ENCODE measurements at places on chromosomes 5 and 9. TPM values are rescaled to one million over a fixed set of nuclear protein-coding genes. Genes with fewer than 3 reads are reported as not detected.
A peak's percentile ranks its signal among the peaks of the same experiment; 100 is the strongest.

- H3K36me3 ChIP-seq = no peaks in the 10 kb centered on the region
- no peaks in the 10 kb centered on the region for H3K27me3 ChIP-seq
- H3K4me3 ChIP-seq = no peak overlapping the region
- peaks cover 8% of the 10 kb centered on the region for H3K4me1 ChIP-seq
- no peak overlapping the region for H3K27ac ChIP-seq
Observed at GRCh38 chr5:72597456-72597948, 90.3 kb upstream of the ZNF366 start.

DNA sequence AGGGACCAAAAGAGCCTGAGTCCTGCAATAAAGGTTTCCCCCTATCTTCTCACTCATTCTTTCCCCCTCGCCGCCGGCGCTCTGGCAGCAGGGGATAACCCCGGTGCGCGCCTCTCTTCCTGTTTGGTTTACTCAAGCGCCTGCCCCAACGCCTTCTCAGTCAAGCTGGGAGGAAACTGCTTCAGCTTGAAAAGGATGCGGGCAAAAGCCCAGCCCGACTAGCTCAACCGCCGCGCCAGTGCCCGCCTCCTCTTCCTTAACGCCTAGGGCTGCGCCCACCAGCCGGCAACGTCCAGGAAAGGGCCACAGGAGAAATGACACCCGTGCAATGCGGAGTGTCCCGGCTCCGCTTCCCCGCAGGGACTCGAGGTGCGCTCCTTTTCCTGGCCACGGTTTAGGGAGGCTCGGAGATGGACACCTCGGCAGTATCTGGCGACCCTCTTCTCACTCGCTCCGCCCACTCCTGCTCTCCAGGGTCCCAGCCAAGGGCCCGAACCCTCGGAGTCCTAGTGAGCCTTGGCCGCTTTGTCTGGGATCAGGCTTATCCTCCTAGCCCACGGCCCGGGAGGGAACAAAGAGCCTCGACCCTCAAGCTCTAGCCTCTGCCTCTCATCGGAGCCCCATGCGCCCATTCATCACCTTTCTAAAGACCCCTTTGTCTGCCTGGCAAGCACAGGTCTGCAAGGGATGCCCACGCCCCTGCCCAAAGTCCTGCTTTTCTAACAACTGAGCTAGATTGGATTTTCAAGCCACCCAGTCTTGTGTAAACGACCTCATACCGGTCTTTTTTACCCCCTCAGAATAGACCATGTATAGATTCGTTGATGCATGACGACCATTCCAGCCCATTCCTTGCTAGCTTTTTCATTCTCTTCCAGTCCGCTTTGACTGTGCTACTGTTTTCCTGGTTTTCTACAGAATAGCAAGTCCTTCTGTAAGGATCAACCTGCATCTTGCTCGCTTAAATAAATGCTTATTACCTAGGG is 2.0 kb downstream of the ST8SIA4 start:
- peaks cover 38% of the 10 kb centered on the region for H3K4me1 ChIP-seq
- peaks cover 43% of the 10 kb centered on the region for H3K36me3 ChIP-seq
- peak overlapping the region; percentile 99 for H3K4me3 ChIP-seq
- DNase-seq = peak; percentile 96

Gene IRX4
- not detected for total RNA-seq

Gene MELK
- 74.9 TPM for total RNA-seq

Measured in activated CD8-positive, alpha-beta T cell treated with anti-CD3 and anti-CD28 coated beads, Interleukin-2, amount 10 ng/mL, durations not matched to agents 7 days and 5 days (primary cell).